ENCODE measurements at places on chromosomes 13 and 19. TPM values are rescaled to one million over a fixed set of nuclear protein-coding genes. Genes with fewer than 3 reads are reported as not detected.

Gene PSG3
- 0.78 TPM for total RNA-seq

Gene ZNF728
- total RNA-seq, result not detected

Gene EML2
- total RNA-seq, result 161 TPM

Gene GNA15
- 105 TPM for total RNA-seq

Gene CCDC169
- total RNA-seq, result 0.46 TPM

Gene ZNF730
- total RNA-seq, result 0.82 TPM

Gene ZNF880
- total RNA-seq, result 9.6 TPM

Gene TMEM255B
- 2.9 TPM for total RNA-seq

Gene CEACAM4
- not detected for total RNA-seq

Gene ZNF230
- 5.1 TPM for total RNA-seq

Gene ZNF527
- total RNA-seq, result 5.1 TPM

Gene AKT1S1
- 34.4 TPM for total RNA-seq

Gene TICAM1
- 18.8 TPM for total RNA-seq

Gene ZNF790
- 4.6 TPM for total RNA-seq

Gene ZNF235
- total RNA-seq, result 3.3 TPM

Gene CEACAM3
- total RNA-seq, result not detected

Gene NKPD1
- not detected for total RNA-seq

Gene LRG1
- total RNA-seq, result 3.0 TPM

Gene SBSN
- total RNA-seq, result not detected

Gene SELENOV
- not detected for total RNA-seq

Gene IGSF23
- total RNA-seq, result not detected

Gene EPSTI1
- 12.7 TPM for total RNA-seq

Gene ATP8B3
- total RNA-seq, result 11.7 TPM

Gene SLC8A2
- total RNA-seq, result 0.11 TPM

Gene DMRTC2
- not detected for total RNA-seq

Gene PDCD2L
- total RNA-seq, result 18.0 TPM

Gene GSX1
- not detected for total RNA-seq

Gene CYP2A7
- not detected for total RNA-seq

Gene RELB
- 31.7 TPM for total RNA-seq

Gene ZNF383
- total RNA-seq, result 8.1 TPM

Gene MUC16
- total RNA-seq, result 0.02 TPM

Gene WDR88
- total RNA-seq, result not detected

Gene DPY19L3
- total RNA-seq, result 15.4 TPM

Gene HNRNPL
- 720 TPM for total RNA-seq

Gene ZNF132
- 3.1 TPM for total RNA-seq

Gene HS6ST3
- not detected for total RNA-seq

Gene PCDH20
- not detected for total RNA-seq

Gene NLRP7
- total RNA-seq, result not detected

Gene DGKH
- total RNA-seq, result 21.0 TPM

Gene SLC6A16
- 1.0 TPM for total RNA-seq

Gene CGB3
- total RNA-seq, result not detected

Gene NOP53
- 421 TPM for total RNA-seq

Gene ATP1A3
- 4.0 TPM for total RNA-seq

Gene DNAAF3
- total RNA-seq, result 0.55 TPM

Gene PSG6
- not detected for total RNA-seq

Gene ZNF829
- total RNA-seq, result 3.4 TPM

Gene ERCC1
- total RNA-seq, result 9.7 TPM
